Stimulated activated effector memory CD8-positive, alpha-beta T cell treated with anti-CD3 and anti-CD28 coated beads, Interleukin-12 subunit alpha, Interleukin-12 subunit beta, amount 100 ng/mL, for 72 hours (primary cell): ENCODE measurements at places on chromosomes 5 and 9.

GRCh38 chr5:38008198-38008597 lies 168.4 kb upstream of the GDNF start:
- no peak for DNase-seq

DNA sequence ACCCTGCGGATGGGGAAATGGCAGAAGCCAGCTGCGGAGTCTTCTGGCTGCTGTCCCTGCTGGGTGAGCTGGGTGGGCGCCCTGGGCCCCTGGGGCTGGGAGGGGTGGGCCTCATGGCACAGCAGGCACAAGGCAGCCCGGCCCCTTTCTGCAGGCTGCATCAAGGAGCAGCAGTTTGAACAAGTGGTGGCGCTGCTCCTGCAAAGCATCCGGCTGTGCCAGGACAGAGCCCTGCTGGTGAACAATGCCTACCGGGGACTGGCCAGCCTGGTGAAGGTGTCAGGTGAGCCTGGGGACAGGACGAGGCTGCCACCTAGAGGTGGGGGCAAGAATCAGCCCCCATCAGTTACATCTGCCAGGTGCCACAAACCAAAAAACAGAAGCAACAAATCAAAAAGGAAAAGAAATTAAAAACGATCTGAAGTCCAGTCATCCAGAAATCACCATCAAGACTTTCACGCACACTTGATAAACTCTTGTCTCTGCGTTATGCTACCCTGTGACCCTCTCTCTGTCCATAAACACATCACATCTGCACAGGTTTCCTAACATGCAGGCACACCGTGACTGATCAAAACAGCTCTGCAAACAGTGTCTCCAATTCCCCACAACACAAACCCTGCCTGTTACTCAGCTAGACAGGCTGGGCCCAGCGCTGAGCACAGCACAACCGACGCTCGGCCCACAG lies 13.9 kb downstream of the REXO4 start:
- DNase-seq = peak; percentile 67

DNA sequence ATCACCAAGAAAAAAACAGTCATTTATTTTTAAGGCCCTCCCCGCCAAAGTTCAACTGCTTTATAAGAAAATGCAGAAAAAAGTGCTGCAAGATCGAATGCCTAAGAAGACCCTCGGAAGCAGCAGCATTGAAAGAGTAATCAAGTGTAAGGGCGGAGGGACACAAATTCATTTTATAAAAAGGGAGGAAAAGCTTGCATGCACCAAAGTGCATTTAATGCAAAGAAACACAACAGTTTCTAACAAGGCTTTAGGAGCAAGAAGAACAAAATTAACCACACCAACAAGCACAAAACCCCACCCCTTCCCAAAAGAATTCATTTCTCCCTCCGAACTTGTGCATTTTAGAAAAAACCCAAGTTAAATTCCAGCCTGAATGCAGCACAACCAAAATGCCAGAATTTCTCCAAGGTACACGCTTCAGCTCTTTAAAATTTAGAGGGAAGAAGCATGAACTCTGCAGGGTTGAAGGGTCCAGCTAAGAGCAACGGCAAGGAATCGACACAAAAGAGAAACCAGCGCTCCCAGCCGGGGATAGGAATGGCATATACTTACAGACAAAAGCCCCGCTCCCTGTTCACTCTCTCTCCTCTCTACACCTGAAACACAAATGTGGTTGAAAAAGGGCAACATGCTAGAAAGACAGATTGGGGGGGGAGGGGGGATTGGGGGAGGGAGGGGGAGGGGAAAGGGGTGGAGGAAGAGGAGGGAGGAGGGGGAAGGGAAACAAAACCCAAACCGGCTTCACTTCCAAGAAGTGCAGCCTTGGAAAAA lies at the start of gene NREP:
NREP (minus strand) TSS at position 614 of the 774 bp plus-strand sequence. CDS start 1,422 bp downstream, outside the sequence.
- no peak for DNase-seq

- DNase-seq = no peak
Measured at GRCh38 chr9:131045300-131046092, 36.5 kb downstream of the LAMC3 start.

GRCh38 chr5:113378959-113379541 lies 55.7 kb downstream of the TSSK1B start:
- DNase-seq = peak; percentile 36

- no peak for DNase-seq
Measured at GRCh38 chr9:91945277-91946085, 4.5 kb downstream of the ROR2 start.

DNA sequence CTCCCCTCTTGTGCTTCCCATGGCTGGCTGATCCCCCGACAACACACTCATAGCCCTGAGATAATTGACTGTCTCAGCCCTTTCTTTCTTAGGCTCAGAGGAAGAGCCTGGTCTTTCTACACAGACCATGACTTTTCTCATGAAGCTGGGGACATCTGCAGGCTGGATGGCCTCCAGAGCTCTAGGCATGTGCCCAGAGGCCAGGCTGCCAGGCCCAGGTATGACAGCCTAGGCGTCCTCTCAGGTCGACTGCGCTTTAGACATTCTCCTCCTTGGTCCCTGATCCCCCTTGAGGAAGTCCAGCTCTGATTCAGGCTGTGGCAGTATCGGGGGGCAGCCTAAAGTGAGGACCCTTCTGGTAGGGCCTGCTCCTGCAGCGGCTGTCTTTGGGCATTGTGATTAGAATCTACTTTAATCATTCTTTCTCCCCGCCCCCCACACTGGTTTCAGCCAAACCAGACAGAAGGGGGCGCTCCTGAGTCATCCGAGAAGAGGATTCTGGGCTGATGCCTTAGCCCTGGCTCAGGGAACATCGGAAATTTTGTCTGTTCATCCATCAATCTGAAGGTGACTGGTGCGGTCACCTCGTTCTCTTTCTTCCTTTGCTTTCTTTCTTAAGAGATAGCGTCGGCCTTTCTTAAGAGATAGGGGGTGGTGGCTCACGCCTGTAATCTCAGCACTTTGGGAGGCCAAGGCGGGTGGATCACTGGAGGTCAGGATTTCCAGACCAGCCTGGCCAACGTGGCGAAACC lies 66.5 kb upstream of the HSPA9 start:
- peak; percentile 89 for DNase-seq

- no peak for DNase-seq
Measured at GRCh38 chr9:109448223-109448622, 49.9 kb downstream of the PTPN3 start.

DNA sequence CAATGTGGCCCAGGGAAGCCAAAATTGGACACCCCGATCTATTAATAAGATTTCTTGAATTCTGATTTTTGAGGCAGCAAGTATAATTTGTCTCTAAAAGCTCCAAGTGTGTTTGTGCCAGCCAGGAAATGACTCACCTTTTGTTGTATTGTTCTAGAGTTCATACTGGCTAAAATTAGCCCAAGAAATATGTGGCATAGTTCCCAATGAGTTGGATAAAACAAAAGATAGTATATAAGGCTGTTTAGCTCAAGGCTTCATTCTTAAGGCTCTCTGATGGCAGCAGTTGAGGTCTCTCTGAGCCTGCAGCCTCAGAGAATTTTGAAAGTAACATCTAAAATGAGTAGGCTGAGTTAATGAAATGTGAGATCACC lies 21.6 kb downstream of the HMGXB3 start:
- DNase-seq = no peak

DNA sequence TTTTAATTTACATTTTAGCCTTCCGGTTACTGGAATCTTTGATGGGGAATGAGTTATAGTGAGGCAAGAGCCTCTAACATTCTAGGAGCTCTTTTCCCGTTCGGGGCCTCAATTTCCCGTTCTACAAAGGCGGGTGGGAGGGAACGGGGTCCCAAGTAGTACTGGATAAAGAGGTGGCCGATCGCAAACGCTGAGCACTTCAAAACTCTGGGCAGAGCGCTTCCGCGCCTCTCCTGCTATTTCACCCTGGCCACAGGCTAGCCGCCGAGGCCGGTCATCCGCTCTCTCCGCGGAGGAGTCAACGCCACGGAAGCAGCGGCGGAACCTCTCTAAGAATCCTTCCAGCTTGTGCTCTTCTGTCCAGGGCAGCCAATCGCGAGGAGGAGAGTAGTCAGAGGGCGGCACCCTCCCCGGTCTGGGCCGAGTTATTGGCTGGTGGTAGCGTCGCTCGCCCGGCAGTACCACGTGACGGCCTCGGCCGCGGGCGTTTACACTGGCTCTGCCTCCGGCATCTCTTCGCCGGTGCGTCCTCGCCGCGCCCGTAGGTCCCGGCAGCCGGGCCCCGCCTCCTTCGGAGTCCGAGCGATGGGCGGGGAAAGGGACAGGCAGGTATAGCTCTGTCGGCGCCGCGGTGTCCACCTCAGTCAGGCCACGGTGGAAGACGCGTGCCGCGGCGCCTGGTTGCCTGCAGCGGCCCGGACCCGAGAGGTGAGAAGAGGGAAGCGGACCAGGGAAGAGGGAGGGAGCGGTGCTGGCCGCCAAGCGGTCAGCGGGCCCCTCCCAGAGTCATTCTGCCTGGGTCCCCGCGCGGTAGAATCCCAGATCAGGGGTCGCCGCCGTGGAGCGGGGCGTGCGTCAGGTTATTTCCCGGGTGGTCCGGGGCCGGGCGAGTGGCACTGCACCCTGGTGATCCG lies at the start of gene SLC26A2:
SLC26A2 (plus strand) TSS at position 487 of the 914 bp plus-strand sequence. CDS start 16,895 bp downstream, outside the sequence.
- peak; percentile 82 for DNase-seq

- DNase-seq = no peak
Measured at GRCh38 chr5:178432421-178433272, 157.5 kb downstream of the COL23A1 start.

GRCh38 chr5:74382987-74383593 lies 257.4 kb downstream of the ENC1 start:
- DNase-seq = no peak

DNA sequence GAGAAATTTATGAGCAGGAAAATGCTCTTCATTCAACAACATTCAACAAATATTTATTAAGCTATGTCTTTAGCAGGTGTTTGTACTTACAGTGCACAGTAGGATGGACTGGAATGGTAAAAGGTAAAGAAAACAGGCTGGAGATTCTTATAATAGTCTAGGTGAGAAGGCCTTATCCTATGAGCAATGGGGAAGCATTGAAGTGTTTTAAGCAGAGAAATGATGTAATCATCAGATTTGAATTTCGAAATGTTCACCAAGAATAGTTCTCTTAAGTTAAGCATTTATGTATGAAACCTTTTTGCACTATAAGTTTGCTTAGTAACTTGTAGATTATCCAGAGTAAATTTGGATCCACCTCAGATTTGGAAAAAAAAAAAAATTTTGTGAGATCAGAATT lies 209.3 kb downstream of the NR3C1 start:
- no peak for DNase-seq

DNA sequence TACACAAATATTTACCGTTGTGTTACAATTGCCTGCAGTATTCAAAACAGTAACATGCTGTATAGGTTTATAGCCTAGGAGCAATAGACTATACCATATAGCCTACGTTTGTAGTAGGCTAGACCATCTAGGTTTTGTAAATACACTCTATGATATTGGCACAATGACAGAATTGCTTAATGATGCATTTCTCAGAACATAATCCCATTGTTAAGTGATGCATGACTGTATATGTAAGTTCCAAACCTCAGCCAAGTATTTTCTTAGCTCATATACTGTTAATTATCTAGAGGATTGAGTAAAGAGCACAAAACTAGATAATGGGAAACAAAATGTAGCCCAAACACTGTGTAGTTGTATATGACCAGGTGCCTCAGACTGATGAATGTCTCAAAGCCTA lies 220.1 kb downstream of the ANXA1 start:
- no peak for DNase-seq

- DNase-seq = no peak
Measured at GRCh38 chr9:75896193-75896592, 5.7 kb downstream of the PCSK5 start.

GRCh38 chr9:81083067-81083466 lies 606.3 kb downstream of the TLE1 start:
- no peak for DNase-seq

DNA sequence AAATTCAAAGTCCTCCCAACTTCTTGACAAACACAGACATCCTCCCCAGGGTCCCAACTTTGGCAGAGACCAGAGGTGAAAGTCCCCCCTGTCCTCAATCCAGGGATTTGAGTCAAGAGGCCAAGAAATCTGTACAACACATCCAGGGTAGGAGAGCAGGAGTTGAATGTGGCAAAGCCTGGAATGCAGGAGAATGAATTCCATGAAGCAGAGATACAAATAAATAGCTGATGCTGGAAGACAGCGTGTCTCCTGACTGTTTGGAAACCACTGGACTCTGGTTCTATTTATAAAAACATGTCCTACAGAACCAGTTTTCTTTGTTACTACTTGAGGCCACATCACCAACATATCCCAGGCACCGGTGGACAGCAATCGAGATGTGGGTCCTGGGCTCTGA lies 43.7 kb upstream of the SLIT3 start:
- DNase-seq = no peak

GRCh38 chr9:70753311-70753710 lies 338.9 kb upstream of the KLF9 start:
- no peak for DNase-seq

DNA sequence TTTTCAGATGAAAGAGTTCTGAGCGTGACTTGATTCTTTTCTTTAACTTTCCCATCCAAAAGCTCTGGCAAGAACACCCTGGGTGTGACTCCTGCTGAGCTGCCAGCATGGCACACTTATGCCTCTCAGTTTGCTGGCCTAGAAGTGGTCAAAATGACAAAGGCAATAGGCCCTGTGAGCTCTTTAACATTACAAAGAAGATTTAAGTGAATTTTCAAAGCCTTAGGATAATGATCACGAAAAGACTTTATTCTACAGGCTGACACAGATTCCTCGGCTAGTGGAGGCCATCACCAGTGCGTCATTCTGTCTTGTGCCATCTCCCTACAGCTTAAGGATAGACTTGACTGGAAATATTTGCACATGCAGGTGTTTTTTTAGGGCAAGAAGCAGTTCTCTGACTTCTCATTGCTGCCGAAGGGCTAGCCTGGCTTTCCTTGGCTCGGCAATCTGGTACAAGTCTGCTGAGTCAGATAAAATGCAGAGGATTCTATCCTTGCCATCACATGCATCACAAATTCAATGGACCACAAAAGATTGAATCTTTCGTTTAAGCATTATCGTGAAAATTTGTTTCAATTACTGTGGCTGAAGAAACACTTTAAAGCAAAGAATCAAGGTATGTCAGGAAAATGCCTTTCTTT lies 311.5 kb downstream of the COX7C start:
- no peak for DNase-seq

DNA sequence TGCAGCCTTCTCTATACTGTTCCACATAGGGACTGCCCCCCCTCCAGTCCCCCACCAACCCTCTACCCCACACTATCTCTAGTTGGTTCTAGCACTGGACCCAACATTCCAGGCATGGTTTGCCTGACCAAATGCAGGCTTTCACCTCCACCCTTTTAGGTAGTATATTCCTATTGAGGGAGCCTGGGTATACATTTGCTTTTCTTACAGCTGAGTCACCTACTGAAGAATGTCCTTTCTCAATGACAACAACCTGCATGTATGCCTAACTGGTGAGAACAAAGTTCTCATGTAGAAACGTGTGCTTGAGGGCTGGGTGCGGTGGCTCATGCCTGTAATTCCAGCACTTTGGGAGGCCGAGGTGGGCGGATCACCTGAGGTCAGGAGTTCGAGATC lies 8.2 kb downstream of the TNIP1 start:
- DNase-seq = no peak
